ENCODE measurements at places on chromosomes 5 and 9. TPM values are rescaled to one million over a fixed set of nuclear protein-coding genes. Genes with fewer than 3 reads are reported as not detected.

Gene PTPN3
- polyA plus RNA-seq: 1.7 TPM

Gene PCDHA3
- polyA plus RNA-seq: 0.20 TPM

Gene RNF208
- 0.17 TPM for polyA plus RNA-seq

Gene IL17B
- polyA plus RNA-seq: not detected

Gene C9orf50
- 0.26 TPM for polyA plus RNA-seq

Gene CKMT2
- 0.11 TPM for polyA plus RNA-seq

Gene GPR151
- not detected for polyA plus RNA-seq

Gene FOXD4L5
- not detected for polyA plus RNA-seq

Gene ZNF483
- 1.5 TPM for polyA plus RNA-seq

Gene CCL28
- polyA plus RNA-seq: 0.04 TPM

Gene PKD2L2
- polyA plus RNA-seq: not detected

- no peak for DNase-seq
These were observed 1.6 kb upstream of the ARHGEF39 start for GRCh38 chr9:35666549-35666948.

- no peak for DNase-seq
These were observed 440.6 kb downstream of the CETN3 start for GRCh38 chr5:89968958-89969381.

DNA sequence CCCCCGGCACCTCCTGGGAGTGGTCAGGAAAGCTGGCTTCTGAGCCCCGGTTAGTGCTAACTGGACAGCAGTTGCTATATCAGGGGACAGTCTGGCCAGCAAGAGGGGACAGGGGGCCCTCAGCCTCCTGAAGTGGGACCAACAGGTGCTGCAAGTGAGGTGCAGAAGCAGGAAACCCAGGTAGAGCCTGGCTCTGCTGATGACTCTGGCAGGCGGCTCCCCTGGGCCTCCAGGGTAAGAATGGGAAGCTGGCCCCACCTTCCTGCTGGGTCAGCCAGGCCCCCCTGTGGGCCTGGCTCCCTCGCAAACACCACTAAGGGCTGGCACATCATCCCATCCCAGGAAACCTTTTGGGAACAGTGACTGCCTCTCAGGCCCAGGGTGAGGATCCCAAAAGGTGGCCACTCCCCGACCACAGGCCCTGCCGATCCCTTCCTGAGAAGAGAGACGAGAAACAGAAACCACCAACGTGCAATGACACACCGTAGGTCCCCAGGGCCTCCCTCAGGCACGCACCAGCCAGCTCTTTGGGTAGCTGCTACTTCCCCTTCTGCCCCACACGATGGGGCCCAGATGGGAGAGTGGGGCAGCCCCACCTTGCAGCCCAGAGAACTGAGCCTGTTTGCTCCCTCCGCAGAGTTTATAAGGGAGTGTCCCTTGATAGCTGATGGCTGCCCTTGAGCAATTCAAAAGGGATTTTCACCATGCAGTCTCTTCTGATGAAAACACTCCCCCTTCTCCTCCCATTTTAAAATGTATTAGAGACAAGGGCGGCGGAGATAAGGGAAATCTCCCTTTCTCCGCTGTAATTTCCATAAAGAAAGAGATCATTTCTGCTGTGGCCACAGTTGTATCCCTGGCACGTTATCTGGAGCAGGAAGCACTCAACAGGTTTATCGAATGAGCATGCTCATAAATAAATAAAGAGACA lies 76.8 kb downstream of the STK10 start:
- DNase-seq: no peak

- DNase-seq: no peak
These were observed 155.1 kb upstream of the WWC1 start for GRCh38 chr5:168136340-168136739.

- no peak for DNase-seq
These were observed 565.0 kb downstream of the DMRTA1 start for GRCh38 chr9:23011669-23012068.

- no peak for DNase-seq
These were observed 173.4 kb upstream of the CHD1 start for GRCh38 chr5:99102073-99102697.

DNA sequence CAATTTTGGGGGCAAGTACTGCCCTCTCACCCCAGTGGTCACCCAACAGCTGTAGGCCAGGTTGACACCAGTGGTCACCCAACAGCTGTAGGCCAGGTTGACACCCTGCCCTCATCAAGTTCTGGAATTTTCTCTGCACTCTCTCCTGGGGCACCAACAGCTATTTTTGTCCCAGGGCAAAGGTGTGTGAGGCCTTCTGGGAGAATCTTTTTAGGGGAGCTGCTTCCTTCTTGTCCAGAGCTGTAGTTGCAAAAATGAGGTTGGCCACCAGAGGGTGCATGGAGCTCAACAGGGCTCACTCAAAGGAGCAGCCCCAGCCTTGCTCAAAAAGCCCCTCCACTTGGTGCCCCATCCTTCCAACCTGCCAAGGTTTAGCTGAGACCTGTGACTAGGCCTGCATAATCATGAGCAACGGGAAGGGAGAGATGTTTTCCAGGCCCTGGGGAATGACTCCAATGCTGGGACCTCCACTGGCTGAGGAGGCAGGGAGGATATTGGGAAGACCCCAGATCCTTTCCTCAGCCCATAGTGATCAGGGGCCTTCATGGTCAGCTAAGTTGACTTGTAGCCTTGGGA lies 10.6 kb upstream of the P4HA2 start:
- no peak for DNase-seq

DNA sequence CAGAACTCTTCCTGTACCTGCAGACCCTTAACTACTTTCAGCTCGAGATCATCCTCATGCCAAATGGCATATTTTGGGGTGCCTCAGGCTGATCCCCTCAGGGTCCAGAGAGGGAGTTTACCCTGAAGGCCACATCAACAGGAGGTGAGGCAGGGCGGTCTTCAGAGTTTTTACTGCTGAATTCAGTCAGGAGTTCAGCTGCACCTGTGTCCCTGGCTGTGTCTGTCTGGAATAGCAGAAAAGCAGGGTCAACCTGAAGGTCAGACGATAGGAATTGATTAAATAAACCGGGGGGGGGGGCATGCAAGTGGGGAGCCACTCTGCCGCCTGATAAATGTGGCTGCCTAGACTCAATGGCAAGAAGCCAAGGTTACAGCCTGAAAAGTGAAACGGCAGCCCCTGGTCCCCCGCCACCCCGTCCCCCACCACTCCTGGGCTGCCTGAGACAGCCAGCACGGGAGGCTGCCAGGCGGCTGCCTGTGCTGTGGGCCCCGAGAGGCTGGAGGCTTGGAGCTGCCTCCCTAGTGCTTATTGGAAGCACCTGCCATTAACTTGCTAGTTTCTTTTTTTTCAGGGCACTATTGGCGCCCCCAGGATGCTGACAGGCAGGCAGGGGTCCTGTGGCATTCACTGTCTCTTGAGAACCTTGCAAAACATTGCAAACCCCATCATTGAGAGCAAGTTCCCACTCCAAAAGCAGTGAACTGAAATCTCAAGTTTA lies 182.7 kb upstream of the PPP1R26 start:
- DNase-seq: no peak

DNA sequence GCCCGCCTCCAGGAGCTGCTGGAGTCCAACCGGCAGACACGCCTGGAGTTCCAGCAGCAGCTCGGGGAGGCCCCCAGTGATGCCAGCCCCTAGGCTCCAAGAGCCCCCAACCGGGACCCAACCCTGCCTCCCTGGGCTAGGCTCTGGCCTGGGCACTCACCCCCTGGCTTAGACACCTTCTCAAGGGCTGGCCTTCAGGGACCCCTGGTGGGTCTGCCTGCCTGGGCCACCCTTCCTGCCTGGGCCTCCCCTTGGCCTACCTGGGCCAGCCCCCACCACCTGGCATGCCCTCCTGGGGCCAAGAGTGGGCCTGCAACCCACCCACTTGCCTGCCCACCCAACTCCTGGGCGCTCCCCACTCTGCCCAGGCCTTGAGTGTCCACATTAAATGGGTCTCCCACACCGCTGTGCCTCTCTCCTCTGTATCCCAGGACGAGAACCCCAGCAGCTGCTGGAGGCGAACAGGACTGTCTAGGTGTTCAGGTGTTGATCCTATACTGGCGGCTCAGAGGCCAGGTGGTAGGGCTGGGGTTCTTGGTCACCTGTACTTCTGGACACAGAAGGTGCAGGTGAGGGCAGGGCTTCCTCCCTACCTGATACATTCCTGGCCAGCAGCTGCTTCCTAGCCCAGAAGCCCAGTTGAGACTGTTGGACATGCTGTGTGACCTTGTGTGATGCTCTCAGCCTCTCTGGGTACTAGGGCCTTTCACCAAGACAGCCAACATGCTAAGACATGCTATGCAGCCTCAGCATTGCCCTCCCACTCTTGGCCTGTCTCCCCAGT lies 3.6 kb downstream of the BBLN start:
- DNase-seq: no peak

DNA sequence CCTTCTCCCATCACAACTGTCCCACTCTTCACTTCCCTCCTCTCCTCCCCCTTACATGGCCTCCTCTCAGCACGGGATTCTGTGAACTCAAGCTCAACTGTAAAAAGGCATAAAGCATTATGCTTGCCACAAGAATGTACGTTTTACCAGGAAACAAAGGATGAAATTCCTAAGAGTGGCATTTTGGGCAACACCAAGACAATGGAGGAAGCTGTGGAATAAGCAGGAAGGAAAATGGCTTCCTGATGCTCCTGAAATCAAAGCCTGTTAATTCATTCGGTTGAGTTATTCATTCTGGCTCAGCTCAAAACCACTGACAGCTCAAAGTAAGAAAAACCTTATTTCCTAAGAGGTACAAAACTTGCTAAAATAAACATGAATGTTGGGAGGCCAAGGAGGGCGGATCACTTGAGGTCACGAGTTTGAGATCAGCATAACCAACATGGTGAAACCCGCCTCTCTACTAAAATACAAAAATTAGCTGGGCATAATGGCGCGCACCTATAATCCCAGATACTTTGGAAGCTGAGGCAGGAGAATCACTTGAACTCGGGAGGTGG lies 40.8 kb upstream of the DMRT1 start:
- DNase-seq: no peak

DNA sequence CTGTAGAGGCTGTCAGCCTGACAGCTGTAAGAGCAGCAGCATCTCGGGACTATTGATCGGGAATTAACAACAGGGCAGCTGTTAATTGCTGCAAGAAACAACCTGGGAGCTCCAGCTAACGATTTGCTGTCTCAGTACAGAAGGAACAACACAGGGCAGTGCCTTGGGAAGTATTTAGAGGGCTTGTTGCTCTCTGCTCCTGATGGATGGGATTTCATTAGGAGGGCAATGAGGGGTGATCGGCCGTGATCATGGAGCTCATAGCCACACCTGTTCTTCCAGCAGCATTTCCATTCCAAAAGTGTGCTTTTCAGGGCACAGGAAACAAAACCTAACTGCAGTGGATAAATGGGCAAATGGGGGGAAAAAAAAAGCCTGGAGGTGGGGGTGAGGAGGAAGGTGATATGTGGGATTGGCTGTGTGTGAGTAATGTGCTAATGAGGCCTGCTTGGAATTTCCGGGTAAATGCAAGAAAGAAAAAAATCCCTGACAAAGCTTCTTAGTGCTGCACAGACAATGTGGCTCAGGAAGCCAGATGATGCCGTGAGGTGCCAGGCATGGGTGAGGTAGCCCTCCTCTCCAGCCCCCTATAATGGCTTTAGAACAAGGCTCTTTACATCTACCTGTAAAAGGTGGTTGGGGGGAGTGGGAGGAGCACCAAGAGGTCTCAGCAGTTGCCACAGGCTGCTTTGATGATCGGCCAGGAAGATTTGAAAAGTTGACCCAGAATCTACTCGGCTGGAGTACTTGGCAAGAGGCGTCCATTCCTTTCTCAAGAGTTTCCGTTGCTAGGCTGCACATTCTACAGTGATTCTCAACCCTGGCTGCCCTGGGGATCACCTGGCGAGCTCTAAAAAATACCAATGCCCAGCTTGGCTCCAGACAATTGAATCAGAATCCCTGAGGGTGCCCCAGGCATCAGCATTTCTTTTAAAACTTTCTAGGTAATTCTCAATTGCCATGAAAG lies 139.5 kb upstream of the KLF9 start:
- DNase-seq: no peak

- DNase-seq: no peak
These were observed 182.2 kb downstream of the AGTPBP1 start for GRCh38 chr9:85559526-85559925.

DNA sequence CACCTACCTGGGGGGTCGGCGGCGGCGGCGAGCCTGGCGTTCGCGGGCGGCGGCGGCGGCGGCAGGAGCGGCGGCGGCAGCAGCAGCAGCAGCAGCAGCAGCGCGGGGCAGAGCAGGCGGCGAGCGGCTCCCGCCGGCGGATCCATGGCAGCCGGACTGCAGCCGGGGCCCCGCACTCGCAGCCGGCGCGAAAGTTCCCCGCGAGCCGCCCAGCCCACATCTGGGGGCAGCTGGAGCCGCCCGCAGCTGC lies 153 bp downstream of the ADAMTS2 start:
- DNase-seq: no peak

DNA sequence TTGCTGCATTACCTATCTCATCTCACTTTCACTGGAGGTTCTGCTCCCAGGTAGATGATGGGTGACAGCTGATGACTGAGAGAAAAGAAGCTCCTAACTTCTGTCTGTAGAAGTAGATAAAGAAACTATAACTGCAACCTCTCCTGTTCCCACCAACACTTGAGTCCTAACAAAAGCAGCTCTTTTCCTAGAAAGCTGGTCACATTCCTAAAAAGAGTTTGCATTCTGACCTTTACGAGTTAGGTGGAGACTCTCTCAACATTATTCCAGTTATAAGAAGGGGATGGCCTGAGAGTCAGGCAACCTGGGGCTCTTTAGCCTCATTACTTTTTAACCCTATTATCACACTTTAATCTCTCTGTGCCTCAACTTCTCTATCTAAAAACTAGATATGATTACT lies 8.9 kb upstream of the PCAT7 start:
- DNase-seq: no peak

GRCh38 chr5:136963504-136963903 lies 535.6 kb downstream of the SPOCK1 start:
- no peak for DNase-seq

GRCh38 chr5:26259081-26259480 lies 779.3 kb downstream of the CDH9 start:
- DNase-seq: no peak
